ENCODE measurements at places on chromosomes 11 and 22.

DNA sequence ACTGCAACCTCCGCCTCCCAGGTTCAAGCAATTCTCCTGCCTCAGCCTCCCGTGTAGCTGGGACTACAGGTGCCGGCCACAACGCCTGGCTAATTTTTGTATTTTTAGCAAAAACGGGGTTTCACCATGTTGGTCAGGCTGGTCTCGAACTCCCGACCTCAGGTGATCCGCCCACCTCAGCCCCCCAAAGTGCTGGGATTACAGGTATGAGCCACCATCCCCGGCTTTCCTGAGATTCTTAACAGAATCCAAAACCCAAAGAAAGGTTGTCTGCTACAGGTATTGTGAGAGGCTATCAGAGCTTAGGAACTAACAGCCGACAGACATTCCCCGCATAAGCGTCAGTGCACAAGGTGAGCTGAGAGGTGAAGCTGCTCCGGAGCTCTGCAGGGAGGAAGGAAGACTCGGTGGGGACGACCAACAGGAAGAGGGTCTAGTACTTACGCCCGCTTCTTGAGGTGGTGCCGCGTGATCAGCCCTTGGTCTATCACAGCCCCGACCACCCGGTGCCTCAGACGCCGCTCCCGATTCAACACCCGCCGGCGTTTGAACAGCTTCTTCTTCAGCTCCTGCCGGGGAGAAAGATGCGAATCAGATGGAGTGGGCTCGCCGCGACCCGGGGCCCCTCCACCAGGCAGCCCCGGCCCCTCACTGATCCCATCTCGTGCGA is 470 bp downstream of the C11orf98 start:
- peak; percentile 74 for DNase-seq

- peak; percentile 77 for DNase-seq
Measured at GRCh38 chr11:95337175-95337957, 106.4 kb upstream of the SESN3 start.

- no peak for DNase-seq
Measured at GRCh38 chr11:57542582-57542981, 5.2 kb downstream of the SMTNL1 start.

DNA sequence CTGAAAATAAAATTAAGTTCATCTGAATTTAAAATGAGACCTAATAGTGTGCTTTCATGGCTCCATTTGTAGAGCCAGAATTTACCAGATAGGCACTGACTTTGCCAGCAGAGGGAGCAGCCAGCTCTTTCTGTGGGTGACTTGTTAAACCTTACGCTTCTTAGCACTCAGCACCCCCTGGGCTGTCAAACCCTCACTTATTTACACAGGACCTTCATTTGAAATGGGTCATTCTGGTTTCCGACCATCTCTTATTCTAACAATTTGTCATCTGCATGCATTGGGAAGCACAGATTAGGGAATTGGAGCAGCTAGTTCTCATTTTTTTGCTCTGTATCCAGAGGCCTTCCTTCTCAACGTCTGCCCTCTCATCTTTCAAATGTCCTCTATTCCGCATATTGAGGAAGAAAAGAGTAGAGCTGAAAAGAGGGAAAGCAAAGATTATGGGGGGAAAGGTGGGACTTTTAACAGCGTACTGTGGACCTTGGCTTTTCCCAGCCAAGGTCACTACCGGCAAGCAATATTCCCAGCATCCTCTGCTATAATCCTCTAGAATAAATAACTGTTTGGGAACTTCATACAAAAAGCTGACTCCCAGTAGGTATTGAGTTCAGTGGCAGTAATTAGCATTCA is 3.1 kb downstream of the ASRGL1 start:
- DNase-seq: peak; percentile 42

DNA sequence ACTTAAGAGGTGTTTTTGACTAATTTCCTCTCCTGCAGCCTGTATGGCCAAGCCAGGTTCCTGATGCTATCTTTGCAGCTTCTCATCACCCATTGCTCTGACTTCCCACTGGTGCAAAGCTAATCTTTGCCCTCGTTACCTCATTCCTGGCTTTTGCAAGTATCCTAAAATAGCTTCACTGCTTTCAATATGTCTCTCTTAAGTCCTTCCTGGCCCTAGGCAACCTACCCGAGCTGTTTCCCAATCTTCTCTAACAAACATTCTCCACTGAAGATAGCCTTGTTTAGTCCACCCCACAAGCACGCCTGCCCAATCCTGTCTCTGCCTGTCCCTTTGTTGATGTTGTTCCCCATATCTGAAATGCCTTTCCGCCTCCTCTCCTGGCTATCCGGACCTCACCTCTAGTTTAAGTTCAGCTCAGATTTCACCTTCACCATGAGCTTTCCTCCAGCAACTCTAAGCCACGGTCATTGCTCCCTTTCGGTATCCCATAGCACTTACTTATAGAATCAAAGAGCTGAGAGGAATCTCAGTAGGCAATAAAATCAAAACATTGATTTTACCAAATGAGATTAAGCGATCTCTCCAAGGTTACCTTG is 30.1 kb upstream of the CECR2 start:
- no peak for DNase-seq

DNA sequence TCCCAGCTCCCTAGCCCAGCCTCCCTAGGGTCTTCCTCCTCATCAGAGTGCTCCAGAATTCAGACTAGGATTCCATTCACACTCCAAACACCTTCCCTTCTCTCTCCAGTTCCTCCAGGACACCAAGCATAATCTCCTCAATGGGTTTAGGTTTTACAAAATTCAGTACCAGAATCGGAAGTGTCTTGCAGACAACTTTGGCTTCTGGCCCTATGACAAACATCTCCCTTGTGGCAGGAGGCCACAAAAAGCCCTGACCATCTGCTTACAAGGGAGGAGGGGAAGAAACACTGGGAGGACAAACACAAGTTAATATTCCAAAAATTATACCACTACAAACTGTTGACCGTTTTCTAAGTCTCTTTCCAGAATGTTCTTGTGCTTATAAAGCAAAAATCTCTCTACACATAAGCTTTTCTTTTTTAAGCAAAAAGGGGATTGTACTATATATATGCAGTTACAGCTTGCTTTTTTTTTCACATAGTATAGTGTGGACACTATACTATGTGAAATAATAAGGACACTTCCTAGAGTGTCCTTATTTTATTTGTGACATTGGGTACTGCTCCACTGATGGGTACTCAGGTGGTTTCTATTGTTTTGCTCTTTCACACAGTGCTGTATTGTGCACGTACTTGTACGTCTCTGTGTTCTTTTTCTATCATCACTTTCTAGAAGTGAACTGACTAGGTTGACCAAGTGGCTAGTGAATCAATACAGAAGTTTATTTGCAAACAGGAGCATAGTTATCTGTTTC is 78.7 kb downstream of the BDNF start:
- DNase-seq: no peak

- DNase-seq: no peak
Measured at GRCh38 chr11:125117429-125117828, 6.0 kb upstream of the TMEM218 start.

GRCh38 chr22:48240148-48240934 is 1477.9 kb downstream of the TBC1D22A start:
- DNase-seq: no peak

- DNase-seq: no peak
Measured at GRCh38 chr11:117607449-117607848, 189.6 kb downstream of the DSCAML1 start.

GRCh38 chr11:78171951-78172350 is 16.5 kb downstream of the KCTD21 start:
- DNase-seq: no peak

DNA sequence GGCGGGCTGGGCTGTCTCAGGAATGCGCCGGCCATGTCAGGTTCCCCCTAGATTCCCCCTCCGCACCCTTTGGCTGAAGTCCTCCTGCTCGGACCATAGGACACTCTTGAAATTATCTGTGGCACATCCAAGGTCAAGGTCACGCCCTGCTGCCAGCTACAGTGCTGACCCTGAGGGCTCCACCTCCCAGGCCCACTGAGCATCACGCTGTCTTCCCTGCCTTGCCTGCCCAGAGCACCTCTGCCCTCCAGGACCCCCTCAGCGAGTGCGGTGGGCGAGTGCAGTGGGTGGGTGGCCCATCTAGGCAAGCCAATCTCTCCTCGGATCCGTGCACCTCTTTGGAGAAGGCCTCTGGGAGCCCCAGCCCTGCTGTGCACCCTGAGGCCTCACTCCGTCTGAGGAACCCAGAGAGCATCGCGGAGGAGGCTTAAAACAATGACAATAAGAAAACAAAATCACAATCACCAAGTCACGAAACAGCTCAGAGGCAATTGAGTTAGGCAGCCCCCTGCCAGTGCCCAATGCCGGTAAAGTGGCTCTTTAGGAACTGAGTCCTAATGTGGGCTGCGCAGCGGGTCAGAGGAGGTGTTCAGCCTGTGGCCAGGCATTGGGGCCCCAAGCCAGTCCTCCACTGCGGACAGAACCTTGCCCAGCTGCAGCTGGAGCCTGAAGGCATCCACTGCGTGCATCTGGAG is 26.5 kb upstream of the CCDC188 start:
- no peak for DNase-seq

GRCh38 chr11:45815747-45816146 is 10.8 kb downstream of the SLC35C1 start:
- no peak for DNase-seq

- no peak for DNase-seq
Measured at GRCh38 chr22:38455076-38455529, at the start of gene KCNJ4. Gene KCNJ4, minus strand, starts transcription at chr22:38455199. Its CDS starts 27,067 bp downstream, at chr22:38428132.

- no peak for DNase-seq
Measured at GRCh38 chr11:23041001-23041503, 180.8 kb upstream of the CCDC179 start.

DNA sequence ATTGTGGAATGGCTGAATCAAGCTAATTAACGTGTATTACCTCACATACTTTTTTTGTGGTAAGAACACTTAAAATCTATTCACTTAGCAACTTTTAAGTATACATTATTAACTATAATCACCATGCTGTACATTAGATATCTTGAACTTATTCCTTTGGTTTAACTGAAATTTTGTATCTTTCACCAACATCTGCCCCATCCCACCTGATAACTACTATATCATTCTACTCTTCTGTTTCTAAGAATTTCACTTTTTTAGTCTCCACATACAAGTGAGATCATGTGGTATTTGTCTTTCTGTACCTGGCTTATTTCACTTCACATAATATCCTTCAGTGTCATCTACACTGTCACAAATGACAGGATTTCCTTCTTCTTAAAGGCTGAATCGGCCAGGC is 17.1 kb upstream of the VWA5A start:
- no peak for DNase-seq

GRCh38 chr11:126646701-126647557 is 291.4 kb downstream of the ST3GAL4 start:
- no peak for DNase-seq

GRCh38 chr22:47030143-47030661 is 267.8 kb downstream of the TBC1D22A start:
- no peak for DNase-seq

DNA sequence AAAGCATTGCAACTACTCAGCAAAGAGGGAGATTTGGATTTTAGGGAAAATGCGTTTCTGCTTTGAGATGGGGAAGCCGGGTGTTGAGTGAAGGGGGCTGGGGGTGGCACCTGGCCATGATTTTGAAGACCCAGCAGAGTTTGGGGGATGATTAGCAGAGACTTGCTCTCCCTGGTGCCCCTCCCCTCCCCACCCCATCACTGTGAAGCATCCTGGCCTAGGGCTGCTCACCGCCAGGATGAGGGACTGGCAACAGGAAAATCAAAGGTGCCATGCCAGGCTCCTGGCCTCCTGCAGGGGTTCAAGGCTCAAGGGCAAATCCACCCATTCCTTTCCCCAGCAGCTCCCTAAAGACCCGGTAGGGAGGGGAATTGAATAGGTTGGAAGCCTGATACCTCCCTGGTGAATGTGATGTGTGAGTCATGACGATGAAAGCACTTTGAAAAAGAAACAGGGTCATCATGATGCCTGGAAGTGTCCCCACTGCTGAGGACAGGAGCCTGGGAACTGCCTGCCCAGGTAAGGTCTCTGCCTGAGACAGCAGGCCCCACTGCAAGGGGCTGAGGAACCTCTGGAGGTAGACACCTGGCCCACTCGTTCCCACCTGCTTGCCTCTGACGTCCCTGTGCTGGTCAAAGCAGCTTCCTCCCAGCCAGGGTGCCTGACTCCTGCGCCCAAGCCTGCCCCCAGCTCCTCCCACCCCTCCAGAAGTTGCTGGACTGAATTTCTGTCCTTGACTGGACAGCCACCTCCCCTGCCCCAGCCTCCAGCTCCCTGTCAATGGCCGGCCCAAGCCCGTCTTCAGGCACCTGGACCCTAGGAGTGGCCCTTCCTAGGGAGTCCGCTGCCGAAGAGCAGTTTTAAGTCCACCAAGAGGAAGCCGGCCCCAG is 1.7 kb downstream of the CHST1 start:
- DNase-seq: no peak

DNA sequence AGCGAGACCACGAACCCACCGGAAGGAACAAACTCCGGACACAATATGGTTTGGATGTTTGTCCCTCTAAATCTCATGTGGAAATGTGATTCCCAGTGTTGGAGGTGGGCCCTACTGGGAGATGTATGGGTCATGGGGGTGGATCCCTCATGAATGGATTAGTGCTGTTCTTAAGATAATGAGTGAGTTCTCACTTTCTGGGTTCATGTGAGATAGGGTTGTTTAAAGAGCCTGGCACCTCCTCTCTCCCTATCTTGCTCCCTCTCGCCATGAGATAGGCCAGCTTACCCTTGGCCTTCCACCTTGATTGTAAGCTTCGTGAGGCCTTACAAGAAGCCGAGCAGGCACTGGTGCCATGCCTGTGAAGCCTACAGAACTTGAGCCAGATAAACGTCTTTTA is 184.6 kb downstream of the LRRC4C start:
- DNase-seq: no peak

- no peak for DNase-seq
Measured at GRCh38 chr22:50548921-50549790, 3.5 kb downstream of the KLHDC7B start.

GRCh38 chr11:121023848-121024751 is at the start of gene TBCEL:
Gene TBCEL, plus strand, starts transcription at chr11:121024102. Its CDS starts 21,589 bp downstream, at chr11:121045691.
- DNase-seq: peak; percentile 98

GRCh38 chr11:108147150-108147549 is 25.8 kb downstream of the ACAT1 start:
- DNase-seq: no peak

DNA sequence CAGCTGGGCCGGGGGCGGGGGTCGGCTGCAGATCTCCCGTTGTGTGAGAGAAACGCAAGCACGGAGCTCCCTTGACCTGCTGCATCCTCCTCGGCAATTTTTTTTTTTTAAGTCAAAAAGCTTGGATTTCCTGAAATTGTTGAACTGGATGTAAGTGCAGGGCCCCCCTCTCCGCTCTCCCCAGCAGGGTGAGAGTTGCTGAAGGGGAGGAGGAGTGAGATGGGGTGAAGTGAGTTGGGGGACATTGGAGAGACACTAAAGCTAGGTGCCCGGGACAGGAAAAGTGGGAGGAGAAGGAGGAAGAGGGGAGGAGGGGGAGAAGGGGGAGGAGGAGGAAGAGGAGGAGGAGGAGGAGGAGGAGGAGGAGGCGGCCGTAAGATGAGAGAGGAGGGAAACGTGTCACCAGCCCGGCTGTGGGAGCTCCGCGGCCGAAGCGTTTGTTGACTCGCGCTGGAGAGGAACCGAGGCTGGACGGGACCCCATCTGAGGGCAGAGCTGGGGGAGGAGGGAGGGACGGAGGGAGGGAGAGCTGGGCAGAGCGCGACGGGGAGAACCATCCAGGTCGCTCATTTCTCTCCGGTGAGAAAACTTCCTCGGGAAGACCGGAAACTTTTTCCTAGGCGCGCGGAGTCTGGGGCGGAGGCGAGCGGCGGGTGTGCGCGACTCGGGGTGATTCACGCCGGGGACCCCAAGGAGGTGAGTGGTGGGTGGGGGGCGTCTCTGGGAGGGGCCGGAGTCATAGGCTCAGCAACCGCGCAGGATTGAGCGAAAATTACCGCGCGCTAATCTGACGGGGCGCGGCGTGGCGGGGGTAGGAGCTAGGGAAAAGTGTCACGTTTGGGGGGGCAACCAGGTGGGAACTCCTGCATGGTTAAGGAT is 80.2 kb downstream of the PRR5L start:
- no peak for DNase-seq

GRCh38 chr11:253160-253885 is 16.5 kb downstream of the PSMD13 start:
- DNase-seq: no peak
